ENCODE measurements at places on chromosomes 3 and 15. TPM values are rescaled to one million over a fixed set of nuclear protein-coding genes. Genes with fewer than 3 reads are reported as not detected.

GRCh38 chr15:64501396-64501715, 41.0 kb downstream of the ZNF609 start:
- no peak overlapping the region for H3K27ac ChIP-seq
- peaks cover 12% of the 10 kb centered on the region for H3K36me3 ChIP-seq
- no peaks in the 10 kb centered on the region for H3K27me3 ChIP-seq
- peak; percentile 35 for DNase-seq
- H3K4me3 ChIP-seq, result no peak overlapping the region
- H3K4me1 ChIP-seq, result peaks cover 45% of the 10 kb centered on the region

DNA sequence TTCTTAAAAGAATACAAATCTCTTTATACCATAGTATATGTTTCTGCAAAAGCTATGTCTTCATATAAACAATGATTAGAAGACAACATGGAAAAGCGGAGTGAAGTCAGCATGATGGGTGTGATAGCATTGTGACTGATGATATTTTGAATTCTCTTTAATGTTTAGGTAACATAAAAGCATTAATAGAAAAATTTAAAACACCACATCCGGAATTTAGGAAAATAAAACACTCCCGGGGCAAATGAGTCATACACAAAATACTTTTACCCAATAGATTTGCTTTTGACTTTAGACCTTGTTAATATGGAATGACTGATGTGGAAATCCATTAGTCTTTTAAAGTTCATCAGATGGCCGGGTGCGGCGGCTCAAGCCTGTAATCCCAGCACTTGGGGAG, 134.7 kb downstream of the P3H2 start:
- H3K4me3 ChIP-seq, result no peak overlapping the region
- DNase-seq, result no peak
- H3K27ac ChIP-seq, result no peak overlapping the region

DNA sequence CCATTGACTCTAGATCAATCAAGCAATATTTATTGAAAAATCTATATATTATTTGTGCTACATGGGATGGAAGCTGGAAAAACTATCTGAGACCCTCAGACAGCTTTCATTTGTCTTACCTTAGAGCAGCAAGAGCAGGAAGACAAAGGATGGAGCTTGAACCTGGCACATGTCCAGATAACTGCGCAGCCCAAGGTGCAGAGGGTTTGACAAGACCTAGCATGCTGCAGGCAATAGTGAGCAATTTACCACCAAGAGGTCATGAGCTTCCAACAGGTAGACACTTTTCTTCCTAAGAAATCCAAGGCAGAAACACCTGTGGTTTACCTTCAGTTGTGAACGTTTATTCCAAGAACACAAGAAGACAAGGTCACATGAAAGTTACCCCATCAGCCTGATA, 214.7 kb upstream of the NECTIN3 start:
- no peaks in the 10 kb centered on the region for H3K27me3 ChIP-seq
- DNase-seq, result no peak
- H3K27ac ChIP-seq, result no peak overlapping the region

DNA sequence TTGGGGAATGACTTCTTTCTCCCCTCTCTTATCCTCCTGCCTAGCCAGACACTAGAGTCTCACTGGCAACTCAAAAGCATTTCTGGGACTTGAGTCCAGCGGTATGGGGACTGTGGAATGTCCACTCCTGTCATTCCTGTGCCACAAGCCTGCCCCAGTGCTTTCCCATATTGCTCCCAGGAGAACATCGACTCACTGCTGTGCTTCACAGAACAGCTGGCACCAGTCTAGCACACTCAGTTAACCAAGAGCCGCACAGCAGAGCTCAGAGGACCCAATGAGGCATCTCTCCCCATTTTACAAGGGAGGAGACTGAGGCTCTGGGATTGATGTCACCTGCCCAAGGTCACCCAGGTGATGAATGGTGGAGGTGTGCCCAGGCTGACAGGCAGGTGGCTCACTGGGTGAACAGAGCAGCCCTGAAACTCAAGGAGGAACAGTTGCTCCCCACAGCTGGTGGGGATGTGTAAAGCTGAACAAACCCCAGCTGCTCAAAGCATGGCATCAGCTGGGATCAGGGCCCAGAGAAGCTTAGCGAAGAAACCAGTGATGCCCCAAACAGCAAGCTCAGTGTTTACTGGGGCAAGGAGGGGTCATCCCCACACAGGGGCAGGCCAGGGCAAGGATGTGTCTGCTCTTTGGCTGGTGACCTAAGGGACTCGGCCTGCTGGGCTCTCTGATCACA, 35.4 kb upstream of the DUSP7 start:
- no peaks in the 10 kb centered on the region for H3K36me3 ChIP-seq
- H3K27me3 ChIP-seq, result no peaks in the 10 kb centered on the region
- H3K4me1 ChIP-seq, result no peaks in the 10 kb centered on the region
- H3K4me3 ChIP-seq, result no peak overlapping the region

DNA sequence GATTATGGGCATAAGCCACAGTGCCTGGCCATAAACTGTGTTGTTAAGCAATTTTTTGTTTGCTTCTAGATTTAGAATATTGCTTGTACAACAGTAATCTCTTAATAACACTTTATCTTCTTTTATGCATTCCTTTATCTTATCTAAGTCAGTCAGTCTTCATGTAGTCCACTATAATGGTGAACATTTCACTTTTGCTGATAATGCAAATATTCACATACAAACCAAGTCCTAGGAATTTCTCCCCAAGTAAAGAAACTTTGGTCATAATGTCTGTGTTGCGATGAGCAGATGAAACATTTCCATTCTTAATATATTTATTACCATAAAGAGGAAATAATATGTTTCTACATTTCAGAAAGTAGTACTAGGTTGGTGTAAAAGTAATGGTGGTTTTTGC, 765.8 kb upstream of the ARRDC4 start:
- H3K27ac ChIP-seq, result no peak overlapping the region
- no peak for DNase-seq
- no peaks in the 10 kb centered on the region for H3K36me3 ChIP-seq
- H3K27me3 ChIP-seq, result no peaks in the 10 kb centered on the region
- H3K4me1 ChIP-seq, result no peaks in the 10 kb centered on the region

GRCh38 chr3:71329817-71330216, 253.7 kb downstream of the FOXP1 start:
- H3K27me3 ChIP-seq, result no peaks in the 10 kb centered on the region
- H3K4me1 ChIP-seq, result no peaks in the 10 kb centered on the region
- DNase-seq, result no peak
- no peak overlapping the region for H3K27ac ChIP-seq
- H3K36me3 ChIP-seq, result peaks cover 7% of the 10 kb centered on the region

GRCh38 chr3:78101384-78101783, 1061.5 kb downstream of the ROBO2 start:
- H3K36me3 ChIP-seq, result no peaks in the 10 kb centered on the region
- no peaks in the 10 kb centered on the region for H3K4me1 ChIP-seq
- no peaks in the 10 kb centered on the region for H3K27me3 ChIP-seq
- H3K4me3 ChIP-seq, result no peak overlapping the region

DNA sequence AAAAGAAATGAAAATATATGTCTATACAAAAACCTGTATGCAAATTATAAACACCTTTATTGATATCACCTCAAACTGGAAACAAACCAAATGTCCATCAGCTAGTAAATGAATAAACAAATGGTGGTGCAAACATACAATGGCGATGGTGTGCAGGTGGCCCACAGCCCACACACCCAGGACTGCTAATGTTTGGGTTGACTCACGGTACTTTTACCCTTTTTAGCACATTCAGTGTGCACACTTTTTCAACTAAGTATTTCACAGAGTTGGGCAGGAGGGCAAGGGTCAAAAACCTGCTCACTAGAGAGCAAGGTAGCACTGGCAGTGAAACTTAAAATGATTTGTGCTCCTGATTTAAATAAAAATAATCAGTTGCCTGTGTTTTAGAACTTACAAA, 123.1 kb upstream of the BHLHE40 start:
- no peaks in the 10 kb centered on the region for H3K36me3 ChIP-seq
- DNase-seq, result no peak
- H3K4me1 ChIP-seq, result no peaks in the 10 kb centered on the region
- H3K27me3 ChIP-seq, result no peaks in the 10 kb centered on the region
- no peak overlapping the region for H3K27ac ChIP-seq
- no peak overlapping the region for H3K4me3 ChIP-seq

DNA sequence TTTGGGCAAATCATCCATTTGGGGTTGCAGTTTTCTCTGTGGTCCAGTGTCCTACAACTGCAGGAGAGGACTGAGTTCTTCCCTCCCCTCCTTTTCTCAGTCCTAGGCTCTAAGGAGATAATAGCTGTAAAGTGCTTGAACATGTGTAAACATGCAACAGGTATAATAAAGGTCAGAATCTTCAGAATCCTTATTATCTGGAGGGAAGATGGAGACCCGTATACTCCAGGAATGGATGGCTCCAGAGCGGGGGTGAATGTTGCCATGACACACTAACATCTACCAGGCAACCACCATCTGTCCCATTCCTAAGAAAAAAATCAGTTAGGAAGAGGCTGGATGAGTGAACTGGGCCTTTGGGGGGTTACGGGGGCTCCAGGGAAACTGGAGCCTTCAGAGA, 39.7 kb upstream of the GLCE start:
- H3K4me3 ChIP-seq, result no peak overlapping the region
- no peak for DNase-seq
- H3K4me1 ChIP-seq, result no peaks in the 10 kb centered on the region
- no peak overlapping the region for H3K27ac ChIP-seq

- peak overlapping the region; percentile 78 for H3K4me3 ChIP-seq
- peaks cover 23% of the 10 kb centered on the region for H3K27me3 ChIP-seq
Observed at GRCh38 chr3:31980530-31981205, 394 bp downstream of the OSBPL10 start.

DNA sequence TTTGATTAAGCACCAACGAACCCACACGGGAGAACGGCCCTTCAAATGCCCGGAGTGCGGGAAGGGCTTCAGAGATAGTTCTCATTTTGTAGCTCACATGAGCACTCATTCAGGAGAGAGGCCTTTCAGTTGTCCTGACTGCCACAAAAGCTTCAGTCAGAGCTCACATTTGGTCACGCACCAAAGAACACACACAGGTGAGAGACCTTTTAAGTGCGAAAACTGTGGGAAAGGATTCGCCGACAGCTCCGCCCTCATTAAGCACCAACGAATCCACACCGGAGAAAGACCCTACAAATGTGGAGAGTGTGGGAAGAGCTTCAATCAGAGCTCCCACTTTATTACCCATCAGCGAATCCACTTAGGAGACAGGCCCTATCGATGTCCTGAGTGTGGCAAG, 8.7 kb downstream of the ZNF774 start:
- no peaks in the 10 kb centered on the region for H3K27me3 ChIP-seq
- no peak overlapping the region for H3K4me3 ChIP-seq
- H3K27ac ChIP-seq, result no peak overlapping the region
- DNase-seq, result no peak
- peaks cover 5% of the 10 kb centered on the region for H3K4me1 ChIP-seq

DNA sequence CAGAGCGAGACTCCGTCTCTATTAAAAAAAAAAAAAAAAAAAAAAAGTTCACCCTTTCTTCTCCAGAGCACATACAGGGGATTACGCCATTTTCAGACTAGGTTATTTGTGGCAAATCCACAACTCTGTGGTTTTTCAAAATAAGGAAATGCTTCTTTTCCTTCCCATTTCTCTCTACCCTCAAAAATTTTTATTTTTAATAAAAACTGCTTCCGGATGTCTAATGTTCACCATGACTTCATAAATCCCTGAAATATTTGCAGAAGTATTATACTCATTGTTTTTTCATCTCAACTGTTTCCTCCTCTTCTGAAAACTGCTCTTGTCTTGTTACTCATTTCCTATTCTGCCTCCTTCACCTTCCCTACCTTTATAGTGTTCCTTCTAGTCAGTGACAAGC, 45.0 kb upstream of the SLC12A8 start:
- H3K36me3 ChIP-seq, result no peaks in the 10 kb centered on the region
- H3K4me1 ChIP-seq, result no peaks in the 10 kb centered on the region
- no peak for DNase-seq
- no peak overlapping the region for H3K4me3 ChIP-seq
- H3K27me3 ChIP-seq, result no peaks in the 10 kb centered on the region

DNA sequence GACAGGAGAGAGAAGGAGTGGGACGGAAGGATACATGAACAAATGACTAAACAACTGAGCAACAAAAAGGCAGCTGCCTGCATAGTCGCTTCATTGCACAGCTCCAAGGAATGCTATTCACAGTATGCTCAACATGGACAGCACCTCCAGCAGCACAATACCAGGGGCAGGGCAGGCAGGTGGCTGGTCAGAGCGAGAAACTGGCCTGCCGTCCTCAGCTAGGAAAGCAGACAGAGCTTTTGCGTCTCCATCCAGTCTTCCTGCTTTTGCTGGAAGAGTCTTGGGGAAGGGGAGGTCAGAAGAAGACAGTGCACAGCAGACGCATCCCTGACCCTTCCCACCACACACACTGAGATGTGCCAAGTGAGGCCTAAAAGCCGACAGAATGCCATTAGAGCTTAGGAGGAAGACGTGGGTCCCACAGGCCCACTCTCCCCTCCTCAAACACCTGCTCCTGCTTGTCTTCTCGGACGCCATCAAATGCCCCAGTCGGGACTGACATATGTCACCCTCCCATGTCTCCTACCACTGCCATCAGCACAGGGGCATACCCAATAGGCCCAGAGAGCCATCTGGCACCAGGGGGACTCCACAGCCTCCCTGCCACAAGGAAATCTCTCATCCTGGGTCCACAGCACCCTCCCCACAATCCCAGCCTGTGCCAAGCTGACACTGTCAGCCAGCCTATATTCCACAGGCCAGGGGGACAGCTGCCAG, 3.9 kb downstream of the RAB6B start:
- H3K36me3 ChIP-seq, result no peaks in the 10 kb centered on the region
- H3K4me3 ChIP-seq, result no peak overlapping the region
- DNase-seq, result no peak
- peaks cover 25% of the 10 kb centered on the region for H3K4me1 ChIP-seq
- H3K27ac ChIP-seq, result no peak overlapping the region

- peak overlapping the region; percentile 80 for H3K27ac ChIP-seq
- peak overlapping the region; percentile 31 for H3K4me3 ChIP-seq
- DNase-seq, result peak; percentile 81
Observed at GRCh38 chr15:81296673-81297072, 27.3 kb downstream of the STARD5 start.

DNA sequence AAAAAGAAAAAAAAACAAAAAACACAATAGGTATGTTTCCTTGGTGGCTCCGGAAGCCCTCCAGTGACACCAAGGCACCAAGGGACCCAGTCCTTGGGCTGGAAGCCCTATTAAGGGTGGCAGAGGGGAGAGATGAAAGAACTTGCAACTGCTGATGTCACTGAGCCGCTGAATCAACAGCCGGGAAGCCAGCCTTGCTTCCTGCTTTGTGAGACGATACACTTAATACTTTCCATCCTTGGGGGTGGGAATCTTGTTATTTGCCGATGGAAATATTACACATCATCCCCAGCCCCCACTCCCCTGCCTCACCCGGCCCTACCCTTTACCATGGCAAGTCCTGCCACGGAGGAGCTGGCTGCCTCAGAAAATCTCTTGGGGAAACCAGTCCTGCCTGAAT, 5.6 kb upstream of the ISLR2 start:
- peaks cover 27% of the 10 kb centered on the region for H3K4me1 ChIP-seq
- no peak overlapping the region for H3K4me3 ChIP-seq
- peaks cover 16% of the 10 kb centered on the region for H3K27me3 ChIP-seq
- no peak overlapping the region for H3K27ac ChIP-seq
- H3K36me3 ChIP-seq, result no peaks in the 10 kb centered on the region

- H3K27me3 ChIP-seq, result peaks cover 15% of the 10 kb centered on the region
- H3K27ac ChIP-seq, result peak within 1 kb of the TSS; percentile 89
- peaks cover 53% of the 10 kb centered on the region for H3K4me1 ChIP-seq
- peak within 1 kb of the TSS; percentile 63 for H3K4me3 ChIP-seq
- no peaks in the 10 kb centered on the region for H3K36me3 ChIP-seq
Observed at GRCh38 chr3:120450600-120451271, at the start of gene FSTL1. Gene FSTL1, minus strand, starts transcription at chr3:120450992. Its CDS starts 246 bp downstream, at chr3:120450746.

The NR1I2 gene
- total RNA-seq, result 37.4 TPM

The RARRES1 gene
- 0.43 TPM for total RNA-seq

The FETUB gene
- total RNA-seq, result not detected

The SEMA3G gene
- total RNA-seq, result 9.6 TPM

The ANKDD1A gene
- total RNA-seq, result 4.0 TPM

The KLHL40 gene
- not detected for total RNA-seq

The NKIRAS1 gene
- total RNA-seq, result 12.9 TPM

The MESP2 gene
- total RNA-seq, result not detected

The AADAC gene
- 6.7 TPM for total RNA-seq

The RTP3 gene
- total RNA-seq, result not detected

The EXD1 gene
- not detected for total RNA-seq

The SERPINI2 gene
- not detected for total RNA-seq
